ENCODE measurements at places on chromosomes 1 and 21.

- DNase-seq = no peak
Observed at GRCh38 chr21:41295721-41296254, 20.8 kb upstream of the FAM3B start.

DNA sequence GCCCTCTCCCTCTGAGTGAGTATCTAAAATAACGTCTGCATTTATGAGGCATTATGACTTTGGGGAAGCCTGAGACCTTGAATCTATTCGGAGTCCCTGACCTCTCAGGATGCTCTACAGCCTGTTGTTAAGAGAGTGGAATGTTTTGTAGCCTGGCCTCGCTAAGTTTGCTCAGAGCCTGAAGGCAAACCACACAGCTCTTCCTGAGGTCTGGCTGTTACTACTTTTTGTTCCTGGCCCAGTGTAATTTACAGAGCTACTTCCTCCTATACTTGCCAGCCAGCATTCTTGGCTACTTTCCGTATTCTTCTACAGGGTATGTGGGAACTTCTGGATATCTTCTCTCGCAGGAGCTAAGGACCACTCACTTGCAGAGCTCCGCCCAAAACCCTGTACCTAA is 3.6 kb upstream of the ZMYM4 start:
- DNase-seq = no peak

- DNase-seq = no peak
Observed at GRCh38 chr1:65435987-65436386, 15.5 kb downstream of the LEPR start.

DNA sequence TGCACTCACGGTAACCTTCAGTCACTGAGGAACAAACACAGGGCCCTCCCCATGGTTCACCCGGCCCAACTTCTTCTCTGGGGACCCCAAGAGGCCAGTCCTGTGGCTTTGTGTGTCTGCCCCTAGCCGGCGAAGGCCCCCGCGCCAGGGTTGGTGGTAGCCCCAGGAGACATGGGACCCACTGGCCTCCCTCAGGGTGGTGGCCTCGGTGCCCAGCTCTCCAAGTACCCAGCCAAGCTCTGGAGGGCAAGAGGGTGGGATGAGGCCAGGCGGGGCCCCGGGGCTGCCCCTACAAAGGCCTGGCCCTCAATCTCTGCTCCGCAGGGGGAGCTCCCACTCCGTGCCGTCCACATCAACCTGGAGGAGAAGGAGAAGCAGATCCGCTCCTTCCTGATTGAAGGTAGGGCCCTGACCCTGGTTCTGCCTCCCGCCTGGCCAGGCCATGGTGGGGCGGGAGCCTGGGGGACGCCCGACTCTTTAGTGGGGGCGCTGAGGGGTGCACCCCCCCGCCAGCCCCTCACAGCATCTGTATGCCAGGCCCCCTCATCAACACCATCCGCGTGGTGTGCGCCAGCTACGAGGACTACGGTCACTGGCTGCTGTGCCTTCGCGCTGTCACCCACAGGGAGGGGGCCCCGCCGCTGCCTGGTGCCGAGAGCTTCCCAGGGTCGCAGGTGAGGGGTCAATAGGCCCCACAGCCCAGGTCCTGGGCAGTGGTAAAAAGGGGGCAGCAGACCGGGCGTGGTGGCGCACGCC is 5.6 kb downstream of the PLEKHN1 start:
- DNase-seq = no peak

DNA sequence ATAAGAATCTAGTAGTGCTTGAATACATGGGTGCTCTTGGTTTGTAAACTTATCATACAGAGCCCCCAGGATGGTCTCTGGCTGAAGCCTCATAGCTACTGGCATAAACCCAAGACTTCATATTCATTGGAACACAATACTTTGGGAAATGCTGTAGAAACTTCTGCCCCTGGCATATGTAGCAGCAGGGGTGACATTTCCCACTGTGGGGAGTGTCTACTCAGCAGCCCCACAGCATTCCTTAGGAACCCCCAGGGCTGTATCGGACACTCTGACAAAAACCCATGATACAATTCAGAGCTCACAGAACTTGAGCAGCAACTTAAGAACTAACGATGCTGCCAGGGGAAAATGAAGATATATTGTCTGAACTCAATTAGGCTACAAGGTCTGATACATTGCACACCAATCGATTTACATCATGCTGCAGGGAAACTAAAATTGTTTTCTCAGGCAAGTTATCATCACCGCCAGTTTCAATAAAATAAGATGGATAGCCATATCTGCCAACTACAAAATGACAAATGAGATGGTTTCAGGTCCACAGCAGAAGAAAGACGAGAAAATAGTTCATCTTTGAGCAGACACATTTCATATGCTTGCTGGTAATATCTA is 181.1 kb upstream of the GREM2 start:
- DNase-seq = no peak

DNA sequence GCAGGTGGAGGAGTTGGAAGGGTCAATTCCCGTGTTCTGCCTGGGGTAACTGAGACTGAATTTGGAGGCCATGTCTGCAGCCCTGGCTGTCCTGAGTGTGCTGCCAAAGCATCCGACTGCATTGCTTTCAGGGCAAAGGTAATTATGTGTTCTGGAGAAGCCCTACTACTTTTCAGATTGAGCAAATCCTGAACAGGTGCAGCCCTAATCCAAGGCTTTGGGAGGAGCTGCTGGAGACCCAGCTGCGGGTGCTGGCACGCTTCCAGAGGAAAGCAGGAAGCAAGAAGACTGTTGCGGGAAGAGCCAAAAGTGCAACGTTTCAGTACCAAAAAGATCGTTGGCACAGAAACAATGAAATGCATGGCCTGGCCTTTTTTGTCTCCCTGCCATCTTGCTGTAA is 73.7 kb upstream of the NRIP1 start:
- no peak for DNase-seq

All from NCI-H2171 treated with DMSO at 0.1 percent for 48 hours (cell line).